HTR-8/SVneo (cell line): ENCODE measurements at places on chromosomes 12 and 14.

GRCh38 chr12:92400006-92400405, 254.4 kb upstream of the BTG1 start:
- no peak for DNase-seq

- DNase-seq, result no peak
Measured at GRCh38 chr14:67653651-67654280, 20.7 kb downstream of the VTI1B start.

DNA sequence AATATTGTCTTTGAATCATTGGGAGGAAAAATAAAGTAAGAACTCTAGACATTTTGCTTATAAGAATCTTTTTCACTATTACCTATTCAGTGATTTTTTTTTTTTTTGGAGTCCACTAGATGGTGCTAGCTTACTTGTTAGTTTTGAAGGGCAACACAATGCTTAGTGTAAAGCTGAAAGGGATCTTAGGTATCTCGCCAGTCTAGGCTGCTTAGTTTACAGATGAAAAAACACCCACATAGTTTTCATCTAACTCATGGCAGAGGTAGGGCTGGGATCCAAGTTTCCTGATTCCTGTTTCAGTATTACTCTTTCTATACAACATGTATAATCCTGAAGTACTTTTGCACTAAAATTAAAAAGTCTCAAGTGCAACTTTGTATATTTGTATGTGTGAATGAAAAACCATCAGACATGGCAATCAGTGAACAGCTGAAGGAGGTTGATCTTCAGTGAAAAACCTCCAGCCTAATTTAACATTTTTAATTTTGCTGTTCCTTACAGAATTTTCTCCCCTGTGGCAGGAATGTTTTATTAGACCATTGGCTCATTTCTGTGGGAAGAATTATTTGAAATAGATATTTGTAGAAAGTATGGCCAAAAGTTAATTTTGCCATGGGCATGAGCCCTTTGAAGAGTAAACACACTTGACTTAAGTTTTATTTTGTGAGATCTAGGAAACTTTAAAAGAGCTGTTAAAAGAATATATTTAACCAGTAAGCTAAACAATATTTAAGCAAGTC, 40.7 kb downstream of the LRRIQ1 start:
- DNase-seq, result peak; percentile 10

GRCh38 chr12:41530441-41530840, 342.3 kb downstream of the PDZRN4 start:
- DNase-seq, result no peak

DNA sequence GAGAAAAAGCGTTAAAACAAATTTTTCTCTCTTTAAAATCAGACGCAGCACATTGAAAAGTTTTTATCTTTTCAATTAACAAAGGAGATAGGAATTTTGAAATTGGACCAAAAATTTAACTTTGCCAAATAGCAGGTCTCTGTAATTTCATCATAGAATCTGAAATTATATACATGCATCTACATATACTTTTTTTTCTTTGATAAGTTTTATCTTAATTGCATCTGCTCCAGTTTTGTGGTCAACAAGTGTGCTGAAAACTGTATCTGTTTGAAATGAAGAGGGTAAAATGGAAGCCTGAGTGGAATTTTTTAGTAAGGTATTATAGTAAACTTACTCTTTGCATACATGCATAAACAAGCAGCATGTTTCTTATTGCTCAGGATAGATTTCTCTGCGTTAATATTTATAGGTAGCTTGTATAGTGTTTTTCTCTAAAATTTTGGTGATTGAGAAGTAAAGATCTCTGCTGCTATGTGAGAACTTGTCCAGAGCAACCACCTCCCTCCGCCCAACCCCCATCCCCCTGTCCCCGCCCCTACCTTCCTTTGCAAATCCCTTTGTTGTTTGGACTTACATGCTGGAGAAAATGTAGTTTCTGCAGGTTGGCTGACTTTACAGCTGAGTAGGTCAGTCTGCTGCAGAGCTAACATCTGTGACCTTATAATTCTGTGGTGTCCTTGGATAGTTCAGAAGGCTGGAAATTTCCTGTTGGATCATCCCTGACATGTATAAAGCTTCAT, 64.6 kb downstream of the VRK1 start:
- no peak for DNase-seq

DNA sequence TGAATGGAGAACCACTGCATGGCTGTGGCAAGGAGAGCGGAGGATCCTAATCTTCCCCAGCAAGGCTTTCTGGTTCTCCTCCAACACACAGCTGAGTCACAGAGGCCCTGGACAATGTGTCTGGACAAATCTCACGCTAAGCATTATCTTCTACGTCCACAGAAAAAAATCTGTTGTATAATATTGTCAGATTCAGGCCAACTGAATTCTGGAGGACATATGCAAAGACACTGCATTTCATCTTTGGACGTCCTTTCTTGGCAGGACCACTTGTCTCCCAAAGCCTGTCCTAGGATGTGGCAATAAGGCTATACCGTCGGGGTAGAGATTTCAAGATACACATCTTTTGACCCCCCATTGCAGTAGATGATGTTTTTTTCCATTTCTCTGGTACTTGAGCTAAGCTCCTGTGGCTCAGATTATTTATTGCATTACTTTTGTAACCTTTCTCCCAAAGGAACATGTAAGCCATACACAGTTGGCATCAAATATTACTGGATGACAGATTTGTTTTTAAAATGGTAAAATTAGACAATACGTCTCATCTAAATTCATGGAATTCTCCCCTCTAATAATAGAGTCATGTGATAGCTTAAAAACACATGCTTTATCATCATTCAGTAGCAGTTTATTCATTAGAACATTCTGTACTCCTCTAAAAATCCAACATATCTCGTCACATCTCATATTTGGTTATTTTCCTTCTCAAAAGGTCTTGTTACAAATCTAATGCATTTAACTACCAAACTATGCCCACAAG, 19.4 kb downstream of the LMO3 start:
- no peak for DNase-seq

DNA sequence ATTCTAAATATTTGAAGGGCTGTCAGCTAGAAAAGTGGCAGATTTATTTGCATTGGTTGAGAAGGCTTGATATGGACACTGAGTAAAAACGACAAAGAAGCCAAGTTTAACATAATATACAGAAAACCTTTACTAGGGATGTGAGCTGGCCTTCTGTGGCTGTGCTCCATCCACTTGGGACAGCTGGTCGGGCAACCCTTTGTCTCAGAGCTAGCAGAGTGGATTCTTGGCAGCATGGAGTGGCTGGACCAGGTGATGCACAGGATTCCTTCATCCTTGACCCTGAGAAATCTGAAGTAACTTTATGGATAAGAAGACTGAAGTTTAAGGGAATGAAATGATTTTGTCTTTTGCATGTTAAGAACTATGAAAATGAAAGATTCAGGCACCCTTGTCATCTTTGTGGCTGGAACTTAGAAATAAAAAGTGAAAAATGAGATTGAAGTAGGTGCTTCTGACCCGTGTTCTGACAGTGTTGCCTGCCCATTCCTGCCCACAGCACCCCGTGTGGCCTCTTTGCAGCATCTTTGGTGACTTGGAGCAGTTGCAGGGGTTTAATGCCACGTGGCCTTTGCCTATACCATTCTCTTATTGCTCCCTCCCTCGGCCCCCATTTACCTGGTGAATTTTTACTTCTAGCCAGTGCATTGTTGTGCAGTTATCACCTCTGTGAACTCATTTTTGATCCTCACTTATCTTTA, 32.6 kb downstream of the PELI2 start:
- no peak for DNase-seq

DNA sequence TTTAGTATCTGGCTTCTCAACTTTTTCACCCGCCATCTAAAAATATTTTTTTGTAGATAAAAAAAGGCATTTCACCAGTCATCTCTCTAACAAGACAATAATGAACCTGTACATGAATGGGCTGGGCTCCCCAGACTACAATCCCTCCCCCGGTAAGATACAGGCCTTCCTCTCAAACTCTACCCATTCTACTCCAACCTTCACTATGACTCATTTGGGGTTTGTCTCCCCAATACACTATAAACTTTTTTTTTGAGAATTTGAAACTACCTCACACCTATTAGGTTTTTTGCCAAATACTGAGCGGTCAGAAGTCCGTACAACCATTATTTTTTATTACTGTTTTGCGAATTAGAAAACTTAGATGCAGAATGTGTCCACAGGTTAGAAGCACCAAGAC, 784 bp downstream of the RPL6 start:
- no peak for DNase-seq

- no peak for DNase-seq
Measured at GRCh38 chr14:68568907-68569897, 223.7 kb downstream of the ZFP36L1 start.

DNA sequence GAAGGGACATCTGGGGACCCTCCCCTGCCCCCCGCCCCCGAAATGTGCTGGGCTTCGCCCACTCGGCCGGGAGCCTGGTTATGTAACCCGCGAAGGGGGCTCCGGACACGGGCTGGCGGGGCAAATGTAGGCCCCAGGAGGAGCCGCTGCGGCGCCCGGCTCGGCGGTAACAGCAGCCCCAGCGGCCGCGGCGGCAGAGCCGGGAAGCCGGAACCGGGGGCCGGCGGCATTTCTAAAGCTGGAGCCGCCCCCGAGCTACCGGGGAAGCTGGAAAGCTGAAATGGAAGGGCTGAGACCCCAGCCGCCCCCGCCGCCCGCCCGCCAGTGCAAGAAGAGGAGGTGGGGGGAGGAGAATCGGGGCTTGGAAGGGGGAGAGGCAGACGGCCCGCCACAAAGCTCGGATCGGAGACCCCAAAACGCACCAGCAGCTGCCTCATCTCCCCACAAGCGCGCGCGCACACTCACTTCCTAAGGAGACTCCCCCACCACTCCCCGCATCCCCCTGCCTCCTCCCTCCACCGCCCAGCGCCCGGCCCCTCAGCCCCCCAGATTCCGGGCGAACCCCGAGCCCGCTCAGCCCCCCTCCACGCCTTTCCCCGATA, 1.5 kb downstream of the KDM2B start:
- DNase-seq, result no peak

DNA sequence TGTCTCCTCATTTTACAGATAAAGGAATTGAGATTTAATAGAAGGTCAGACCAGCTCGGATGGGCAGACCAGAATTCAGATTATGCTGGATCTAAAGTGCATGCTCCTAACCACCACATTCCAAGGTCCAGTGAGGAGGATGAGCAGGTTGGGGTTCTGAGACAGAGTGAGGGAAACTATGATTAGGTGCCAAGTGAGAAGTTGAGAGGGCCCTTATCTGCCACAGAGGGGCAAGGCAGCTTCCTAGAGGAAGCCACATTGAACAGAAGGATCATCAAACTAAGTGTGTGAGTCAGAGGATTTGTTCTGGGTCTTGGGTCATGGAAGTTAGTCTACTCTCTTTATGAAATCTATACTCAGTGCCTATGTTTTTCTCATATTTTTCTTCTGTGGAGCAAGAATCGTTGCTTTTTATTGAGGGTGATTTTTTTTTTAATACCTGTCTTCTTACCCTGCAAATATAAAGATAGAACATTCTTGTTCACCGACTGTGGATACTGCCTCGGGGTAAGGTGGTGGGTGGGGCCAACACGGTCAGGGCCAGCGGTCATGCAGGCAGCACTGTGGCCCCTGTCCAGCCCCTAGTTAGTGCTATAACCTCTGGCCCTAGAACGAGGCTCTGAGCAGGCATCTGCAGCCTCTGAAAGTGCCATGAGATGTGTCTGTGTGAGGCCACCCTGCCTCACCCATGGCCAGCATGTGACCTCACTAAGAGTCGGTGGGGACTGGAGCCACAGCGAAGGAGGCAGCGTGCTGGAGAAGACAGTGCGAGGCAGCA, 55.6 kb upstream of the PTHLH start:
- no peak for DNase-seq

DNA sequence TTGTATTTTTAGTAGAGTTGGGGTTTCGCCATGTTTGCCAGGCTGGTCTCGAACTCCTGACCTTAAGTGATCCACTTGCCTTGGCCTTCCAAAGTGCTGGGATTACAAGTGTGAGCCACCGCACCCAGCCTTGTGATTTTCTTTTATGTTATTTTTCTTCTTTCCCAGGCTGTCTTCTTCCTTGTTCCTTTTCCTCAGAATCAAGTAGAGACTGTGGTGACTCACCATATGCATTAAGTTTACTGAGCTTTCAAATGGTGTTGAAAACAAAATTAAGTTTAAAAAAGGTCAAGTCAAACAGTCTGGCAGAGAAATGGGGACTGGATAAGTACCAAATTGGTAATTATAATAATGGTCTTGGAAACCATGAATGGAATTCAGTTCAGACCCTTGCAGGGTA, 5.7 kb downstream of the ARPC3 start:
- DNase-seq, result no peak

- DNase-seq, result no peak
Measured at GRCh38 chr12:98901189-98901588, 256.1 kb downstream of the APAF1 start.

- DNase-seq, result no peak
Measured at GRCh38 chr12:104662203-104662602, 205.5 kb downstream of the CHST11 start.

DNA sequence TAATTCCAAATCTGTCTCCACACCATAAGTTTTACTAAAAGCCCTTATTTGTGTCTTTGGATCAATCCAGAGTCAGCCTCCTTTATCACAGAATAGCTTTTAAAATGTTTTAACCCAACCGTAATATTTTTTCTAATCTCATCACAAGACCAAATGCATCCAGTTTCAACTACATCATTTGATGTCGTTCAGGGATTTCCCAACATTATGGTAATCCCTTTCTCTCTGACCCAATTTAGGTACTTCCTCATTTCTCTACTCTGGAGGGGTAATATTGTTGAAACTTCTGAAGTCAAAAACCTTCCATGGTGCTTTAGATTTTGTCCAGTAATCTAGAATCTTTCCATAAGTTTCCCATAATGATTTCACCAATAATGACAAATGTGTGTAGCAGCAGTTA, 596.8 kb downstream of the SOX5 start:
- DNase-seq, result no peak

DNA sequence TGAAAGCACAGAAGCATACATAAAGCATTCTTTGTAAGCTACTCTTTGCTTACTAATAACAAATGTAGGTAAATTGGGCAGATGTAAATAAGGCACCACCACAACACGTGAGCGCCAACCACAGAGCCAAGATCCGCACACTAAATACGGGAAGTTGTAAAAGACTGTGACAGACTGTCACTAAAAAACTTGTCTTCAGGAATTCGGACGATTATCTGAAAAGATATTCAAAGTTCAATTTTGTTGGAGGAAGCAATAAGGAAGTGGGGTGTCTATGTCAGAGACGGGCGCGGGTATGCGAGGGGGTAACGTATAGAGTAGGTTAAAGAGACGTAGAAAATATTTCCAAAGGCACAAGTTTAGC, 1.5 kb upstream of the HSP90B1 start:
- no peak for DNase-seq

DNA sequence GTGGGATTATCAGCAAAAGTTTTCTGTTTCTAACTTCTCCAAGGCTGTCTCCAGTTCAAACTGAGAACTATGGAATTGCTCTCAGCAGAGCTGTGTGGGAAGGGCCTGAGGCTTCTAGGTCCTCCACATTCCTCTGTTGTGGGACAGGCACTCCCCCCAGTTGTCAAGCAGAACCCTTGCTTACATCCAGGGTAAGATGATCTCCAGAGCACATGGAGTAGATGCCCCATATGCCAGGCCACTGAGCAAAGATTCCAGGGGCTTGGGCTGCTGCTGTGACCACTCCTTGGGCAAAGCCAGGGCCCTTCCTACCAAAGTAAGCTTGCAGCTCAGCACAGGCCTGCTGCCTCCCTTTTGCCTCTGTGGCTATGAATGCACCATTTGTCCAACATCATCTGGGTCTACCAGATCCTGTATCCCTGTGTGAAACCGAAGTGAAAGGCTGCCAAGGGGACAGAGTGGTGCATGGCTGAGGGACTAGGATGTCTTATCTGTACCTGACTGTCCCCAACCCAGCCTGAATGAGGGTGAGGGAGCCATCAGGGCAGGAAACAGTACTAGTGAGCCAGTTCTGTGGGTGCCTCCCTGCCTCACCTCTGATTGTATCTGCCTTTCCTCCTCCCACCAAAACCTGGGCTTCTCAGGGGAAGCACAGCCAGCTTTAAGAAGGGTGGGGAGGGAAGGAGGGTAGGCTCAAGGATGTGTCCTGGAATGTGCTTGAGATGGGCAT, 13.1 kb upstream of the ESPL1 start:
- DNase-seq, result no peak
